Myocyte (in vitro differentiated cells): ENCODE measurements at places on chromosomes 7 and 10. TPM values are rescaled to one million over a fixed set of nuclear protein-coding genes. Genes with fewer than 3 reads are reported as not detected.
A peak's percentile ranks its signal among the peaks of the same experiment; 100 is the strongest.

Gene GBX1
- not detected in 2 replicates for total RNA-seq

Gene PTPN20
- total RNA-seq, result 0.64 TPM in 1 of 2 replicates, not detected in the other

Gene HEPACAM2
- not detected in 2 replicates for total RNA-seq

Gene HMX2
- total RNA-seq, result not detected in 2 replicates

DNA sequence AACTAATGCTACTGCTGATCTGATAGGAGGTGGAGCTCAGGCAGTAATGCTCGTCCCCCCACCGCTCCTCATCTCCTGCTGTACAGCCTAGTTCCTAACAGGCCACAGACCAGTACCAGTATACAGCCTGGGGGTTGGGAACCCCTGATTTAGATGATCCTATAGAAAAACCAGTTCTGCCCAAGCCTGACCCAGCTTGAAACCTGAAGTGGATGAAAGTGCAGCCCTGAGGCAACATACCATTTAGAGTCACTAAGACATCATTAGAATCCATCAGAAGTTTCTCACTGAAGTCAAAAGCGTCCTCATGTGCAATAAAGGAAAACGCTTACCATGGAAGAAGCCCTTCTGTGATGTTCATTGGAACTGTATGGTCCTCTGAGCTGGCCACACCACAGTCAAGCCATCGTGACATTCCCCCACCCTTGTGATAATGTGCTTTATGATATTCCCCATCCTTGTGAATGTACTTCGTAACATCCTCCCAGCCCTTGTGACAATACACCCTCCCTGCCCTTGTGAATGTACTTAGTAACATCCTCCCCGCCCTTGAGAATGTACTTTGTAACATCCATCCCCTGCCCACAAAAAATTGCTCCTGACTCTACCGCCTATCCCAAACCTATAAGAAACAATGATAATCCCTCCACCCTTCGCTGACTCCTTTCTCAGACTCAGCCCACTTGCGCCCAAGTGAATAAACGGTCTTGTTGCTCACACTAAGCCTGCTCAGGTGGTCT is 65.9 kb upstream of the HECTD2 start:
- DNase-seq, result no peak

DNA sequence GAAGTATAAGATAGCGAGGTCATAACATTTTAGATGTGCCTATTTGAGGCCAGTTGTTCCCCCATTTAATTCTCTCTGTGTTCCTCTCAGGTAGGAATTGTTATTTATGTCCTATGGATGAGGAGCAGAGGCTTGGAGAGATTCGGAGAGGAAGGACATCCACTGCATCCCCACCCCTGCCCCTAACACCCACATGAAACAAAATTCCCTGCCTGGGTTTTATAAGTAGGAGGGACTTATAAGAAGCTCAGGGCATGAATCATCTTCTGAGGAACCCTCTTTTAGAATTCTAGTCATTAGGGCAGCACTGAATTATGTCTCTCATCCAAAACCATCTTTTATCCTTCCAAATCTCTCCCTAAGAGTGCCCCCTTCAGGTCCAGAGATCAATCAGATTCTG is 5.0 kb downstream of the CHAT start:
- no peak for DNase-seq

GRCh38 chr7:102875700-102876295 is 37.0 kb upstream of the LRRC17 start:
- peak; percentile 100 for DNase-seq

GRCh38 chr10:61565819-61566560 is 96.7 kb upstream of the CABCOCO1 start:
- no peak for DNase-seq
